ENCODE measurements at places on chromosomes 2 and 18.

DNA sequence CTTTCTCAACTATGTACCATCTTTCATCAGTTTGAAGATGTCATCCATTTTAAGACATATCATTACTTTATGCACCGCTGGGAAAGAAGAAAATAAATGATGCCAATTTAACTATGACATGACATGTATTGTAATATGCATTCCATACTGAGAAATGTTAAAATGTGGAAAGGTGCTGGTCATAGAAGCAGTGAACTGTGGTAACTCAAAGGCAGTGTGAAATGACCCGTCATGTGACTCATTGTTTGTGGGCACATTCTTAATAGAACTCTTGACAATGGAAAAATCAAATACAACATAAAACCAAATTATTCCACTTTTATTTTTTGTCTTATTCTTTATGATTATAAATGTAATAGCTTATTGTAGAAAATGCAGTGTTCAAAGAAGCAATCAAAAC is 455.0 kb upstream of the ST6GAL2 start:
- DNase-seq: no peak

DNA sequence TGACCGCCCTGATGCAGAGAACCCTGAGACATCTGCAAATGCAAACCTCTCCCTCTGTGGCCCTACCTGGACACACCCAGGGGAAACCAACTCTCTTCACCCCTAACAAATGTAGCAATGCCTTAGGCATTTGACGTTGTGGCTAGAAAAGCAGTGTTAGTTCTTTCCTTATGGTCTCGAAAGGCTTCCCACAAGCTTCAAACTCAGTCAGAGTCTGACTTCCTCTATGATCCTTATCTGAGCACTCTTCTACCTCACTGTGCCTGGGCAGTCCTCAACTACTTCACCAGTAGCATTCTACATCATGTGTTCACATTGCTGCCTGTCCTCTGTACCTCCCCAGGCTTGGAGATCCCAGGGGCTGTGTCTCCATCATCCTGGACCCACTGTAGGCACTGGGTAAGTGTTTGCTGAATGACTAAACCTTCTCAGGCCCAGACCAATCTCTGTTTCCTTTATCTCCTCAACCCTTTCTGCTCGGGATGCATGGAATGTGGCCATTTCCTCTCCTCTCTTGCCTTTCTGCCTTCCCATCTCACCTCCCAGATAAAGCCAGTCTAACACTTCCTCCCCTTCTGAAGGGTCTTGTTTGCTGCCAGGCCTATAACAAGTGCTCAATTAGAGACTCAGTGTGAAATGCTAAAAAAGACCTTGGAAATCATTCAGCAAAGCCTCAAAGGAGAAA is 91.7 kb upstream of the ACAA2 start:
- no peak for DNase-seq

DNA sequence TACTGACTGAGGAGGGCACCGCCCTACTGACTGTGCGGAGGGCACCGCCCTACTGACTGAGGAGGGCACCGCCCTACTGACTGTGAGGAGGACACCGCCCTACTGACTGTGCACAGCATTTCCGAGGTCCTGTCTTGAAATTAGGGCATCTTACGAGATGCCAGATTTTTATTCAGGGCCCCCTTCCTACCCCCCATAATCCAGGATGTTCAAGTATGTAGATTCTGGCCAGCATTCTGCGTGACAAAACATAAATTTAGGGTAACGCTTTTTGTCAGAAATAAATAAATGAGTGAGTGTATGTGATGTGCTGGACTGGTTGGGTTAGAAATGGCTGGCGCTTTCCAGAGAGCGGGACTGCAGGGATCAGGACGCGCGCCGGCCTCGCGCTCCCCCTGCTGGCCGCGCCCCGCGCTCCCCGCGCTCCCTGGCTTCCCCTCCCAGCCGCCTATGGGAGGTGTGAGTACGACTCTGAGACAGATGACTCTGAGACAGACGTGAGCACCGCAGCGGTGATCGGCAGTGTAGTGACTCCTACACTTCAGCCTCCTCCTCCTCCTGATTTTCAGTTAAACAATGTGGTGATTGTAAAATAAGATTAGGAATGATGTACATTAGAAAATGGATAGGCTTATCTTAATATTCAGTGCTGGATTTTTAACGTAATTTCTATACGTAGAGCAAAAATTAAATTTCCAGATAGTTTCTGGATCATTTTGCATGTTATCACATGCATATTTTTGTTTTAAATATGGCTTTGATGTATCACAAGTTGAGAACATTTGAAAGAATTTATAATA is 149.2 kb upstream of the NFATC1 start:
- DNase-seq: peak; percentile 46

DNA sequence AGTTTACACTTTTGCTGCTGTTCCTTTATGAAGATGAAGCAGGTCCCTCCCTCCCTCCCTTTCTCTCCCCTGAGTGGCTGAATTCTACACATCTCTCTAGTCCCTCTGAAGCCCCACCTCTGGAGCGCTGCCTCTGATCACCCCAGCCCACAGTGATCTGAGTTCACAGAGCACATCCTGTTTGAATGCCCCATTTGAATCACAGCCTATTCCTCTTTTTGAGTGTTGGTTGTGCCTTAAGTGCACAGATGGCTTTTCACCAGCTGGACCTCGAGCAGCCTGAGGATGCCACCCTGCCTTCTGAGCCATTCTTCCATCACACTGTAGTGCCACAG is 87.1 kb downstream of the ITGB1BP1 start:
- no peak for DNase-seq

DNA sequence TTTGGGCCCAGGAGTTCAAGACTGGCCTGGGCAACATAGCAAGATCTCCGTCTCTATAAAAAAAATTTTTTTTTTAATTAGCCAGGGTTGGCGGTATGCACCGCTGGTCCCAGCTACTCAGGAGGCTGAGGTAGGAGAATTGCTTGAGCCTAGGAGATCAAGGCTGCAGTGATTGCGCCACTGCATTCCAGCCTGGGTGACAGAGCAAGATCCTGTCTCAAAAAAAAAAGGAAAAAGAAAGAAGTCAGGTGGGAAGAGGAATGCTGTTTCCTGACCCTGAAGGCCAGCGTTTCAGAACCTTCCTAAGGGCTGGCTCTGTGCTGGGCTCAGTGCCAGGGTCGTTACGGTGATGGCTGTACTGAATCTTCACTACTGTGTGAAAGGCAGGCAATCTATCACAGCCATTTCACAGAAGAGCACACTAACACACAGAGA is 35.0 kb upstream of the AGAP1 start:
- DNase-seq: peak; percentile 39

- DNase-seq: no peak
These were observed 33.0 kb upstream of the PHLPP1 start for GRCh38 chr18:62682371-62682770.

- peak; percentile 37 for DNase-seq
These were observed 81.5 kb downstream of the BCL2 start for GRCh38 chr18:63237881-63238692.

DNA sequence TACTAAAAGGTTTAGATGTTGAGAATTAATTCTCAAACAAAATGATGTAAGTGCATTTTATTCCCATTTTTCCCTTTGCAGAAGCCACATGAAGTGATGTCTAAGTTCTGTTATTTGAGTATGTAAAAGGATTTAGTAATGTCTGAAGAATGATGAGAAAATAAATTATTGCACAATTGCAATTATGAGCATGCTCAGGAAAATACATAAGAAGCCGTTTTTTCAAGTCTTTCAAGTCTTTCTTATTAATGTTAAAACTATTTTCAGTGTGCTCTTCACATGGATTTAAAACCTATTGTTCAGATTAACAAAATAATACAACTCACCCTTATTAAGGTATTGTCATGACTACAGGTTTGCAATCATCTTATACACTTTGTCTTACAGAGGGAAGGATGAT is 331.4 kb upstream of the NETO1 start:
- no peak for DNase-seq

GRCh38 chr2:219459460-219460311 is 25.0 kb downstream of the SPEG start:
- peak; percentile 59 for DNase-seq

GRCh38 chr2:160630801-160631590 is 137.4 kb upstream of the RBMS1 start:
- no peak for DNase-seq

DNA sequence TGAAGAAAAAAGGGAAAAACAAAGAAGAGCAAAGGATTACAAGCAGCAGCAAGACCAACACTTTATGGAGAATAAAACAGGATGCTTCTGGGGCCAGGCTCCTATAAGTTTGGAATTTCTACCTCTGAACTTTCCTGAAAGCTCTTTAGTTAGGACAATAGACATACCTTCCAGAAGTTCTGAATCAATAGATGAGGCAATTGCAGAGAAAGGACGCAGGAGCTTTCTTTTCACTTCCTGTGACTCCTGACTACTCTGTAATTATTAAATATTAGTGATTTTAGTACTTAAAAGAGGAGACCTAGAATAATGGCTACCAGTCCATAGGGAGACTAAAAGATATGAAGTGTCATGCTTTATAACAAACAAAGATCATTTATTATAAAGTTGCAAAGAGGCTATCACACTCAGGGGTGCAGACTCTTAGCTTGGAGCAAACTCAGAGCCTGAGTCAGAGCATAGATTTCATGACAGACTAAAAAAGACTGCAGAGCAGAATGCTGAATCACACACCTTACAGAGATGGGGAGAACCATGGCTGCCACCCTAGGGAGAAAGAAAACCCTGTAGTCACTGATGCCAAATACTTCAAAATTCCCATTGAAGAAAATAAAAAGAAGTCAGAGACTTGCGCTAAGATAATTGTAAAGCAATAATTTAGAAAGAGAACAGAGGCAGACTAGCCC is 52.5 kb upstream of the FAM136A start:
- DNase-seq: no peak

DNA sequence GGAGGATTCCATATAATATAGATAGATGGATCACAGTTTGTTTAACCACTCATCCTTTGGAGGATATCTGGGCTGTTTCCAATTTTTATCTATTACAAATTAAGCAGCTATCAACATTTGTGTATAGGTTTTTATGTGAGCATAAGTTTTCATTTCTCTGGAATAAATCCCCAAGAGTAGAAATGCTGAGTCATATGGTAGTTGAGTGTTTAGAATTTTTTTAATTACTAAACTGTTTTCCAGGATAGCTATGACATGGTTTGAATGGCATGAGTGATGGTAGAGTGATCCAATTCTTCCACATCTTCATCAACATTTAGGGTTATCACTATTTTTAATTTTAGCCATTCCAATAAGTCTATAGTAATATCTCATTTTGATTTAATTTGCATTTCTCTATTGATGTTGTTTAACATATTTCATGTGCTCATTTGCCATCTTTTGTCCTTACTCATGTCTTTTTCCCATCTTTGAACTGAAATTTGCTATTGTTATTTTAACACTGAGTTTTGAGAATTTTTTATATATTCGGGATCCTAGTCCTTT is 31.4 kb downstream of the ABCB11 start:
- no peak for DNase-seq

DNA sequence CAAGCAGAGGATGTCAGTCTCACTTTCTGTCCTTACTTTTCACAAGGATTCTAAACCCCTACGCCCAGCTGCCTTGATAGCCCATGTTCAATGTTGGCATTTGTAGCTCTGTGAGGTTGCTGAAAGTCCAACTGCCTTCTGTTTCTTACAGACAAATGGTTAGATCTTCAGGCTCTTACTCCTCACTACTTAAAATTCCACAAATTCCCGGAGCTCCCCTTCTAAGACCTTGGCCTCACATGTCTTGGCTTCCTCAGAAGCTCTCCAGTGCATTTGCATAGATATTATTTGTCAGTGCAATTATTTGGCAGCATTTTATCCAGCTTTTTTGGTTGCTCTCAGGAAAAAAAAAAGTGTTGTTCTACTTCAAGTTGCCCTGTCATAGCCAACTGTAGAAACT is 453.7 kb upstream of the CELF4 start:
- no peak for DNase-seq

GRCh38 chr2:187976986-187977333 is 314.7 kb upstream of the GULP1 start:
- DNase-seq: no peak

DNA sequence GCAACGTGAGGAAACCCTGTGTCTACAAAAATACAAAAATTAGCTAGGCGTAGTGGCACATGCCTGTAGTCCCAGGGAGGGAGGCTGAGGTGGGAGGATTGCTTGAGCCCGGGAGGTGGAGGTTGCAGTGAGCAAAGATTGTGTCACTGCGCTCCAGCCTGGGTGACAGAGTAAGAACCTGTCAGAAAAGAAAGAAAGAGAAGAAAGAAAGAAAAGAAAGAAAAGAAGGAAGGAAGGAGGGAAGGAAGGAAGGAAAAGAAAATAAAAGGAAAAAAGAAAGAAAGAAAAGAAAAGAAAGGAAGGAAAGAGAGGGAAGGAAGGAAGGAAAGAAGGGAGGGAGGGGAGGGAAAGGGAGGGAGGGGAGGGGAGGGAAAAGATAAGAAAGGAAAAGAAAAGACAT is 89.9 kb upstream of the HPCAL1 start:
- DNase-seq: no peak

DNA sequence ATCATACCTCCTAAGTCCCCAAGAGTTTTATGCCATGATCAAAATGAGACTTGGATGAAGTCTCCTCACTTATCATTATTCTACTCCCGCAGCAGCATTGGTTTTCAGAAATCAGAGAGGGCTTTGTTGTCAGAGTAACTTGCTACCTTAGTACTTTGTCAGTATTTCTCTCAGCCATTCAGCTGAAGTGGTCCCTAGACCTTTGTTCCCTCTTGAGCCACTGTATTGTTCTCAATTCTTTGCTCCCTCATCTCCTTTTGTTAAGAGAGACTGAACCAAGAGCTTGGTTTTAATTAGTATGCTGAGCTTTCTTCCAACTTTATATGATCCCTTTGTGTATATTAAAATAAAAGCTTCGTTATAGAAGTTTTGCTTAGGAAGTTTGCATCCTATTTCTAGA is 133.4 kb downstream of the DOCK10 start:
- DNase-seq: no peak

DNA sequence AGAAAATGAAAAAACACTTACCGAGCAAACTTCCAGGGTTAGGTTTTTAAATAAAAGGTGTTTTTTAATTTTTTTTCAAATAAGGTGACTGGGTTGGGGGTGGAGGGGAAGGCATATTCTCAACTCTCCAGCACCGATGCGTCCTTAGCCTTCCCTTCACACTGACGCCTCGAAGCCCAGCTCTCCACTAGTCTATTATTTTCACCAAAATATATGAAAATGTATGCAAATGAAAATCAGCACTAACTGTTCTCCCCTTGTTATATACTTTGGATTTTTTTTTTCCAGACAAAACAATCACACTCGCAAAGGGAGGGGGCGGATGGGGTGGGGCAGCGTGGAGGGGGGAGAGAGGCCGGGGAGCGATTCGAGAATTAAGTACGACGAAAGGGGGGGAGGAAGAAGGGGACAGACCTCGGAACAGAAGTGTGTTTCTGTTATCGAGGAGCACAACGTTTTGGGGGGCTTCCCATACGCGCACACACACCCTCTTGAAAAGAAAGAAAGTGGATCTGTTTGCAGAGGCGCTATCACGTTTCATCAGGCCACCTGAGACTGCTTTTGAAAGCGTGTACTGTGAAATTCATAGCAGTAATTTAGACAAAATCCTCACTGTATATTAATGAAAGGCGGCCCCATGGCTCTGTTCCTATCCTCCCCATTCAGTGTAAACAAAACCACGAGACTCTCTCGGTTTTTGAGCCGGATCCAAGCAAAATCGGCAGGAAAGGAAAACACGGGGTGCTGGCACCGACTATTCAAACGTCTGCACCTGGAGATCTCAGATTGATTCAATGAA is 2.4 kb upstream of the POU3F3 start:
- no peak for DNase-seq
